ENCODE measurements at places on chromosomes 12 and 14.

- H3K4me1 ChIP-seq, result peaks cover 2% of the 10 kb centered on the region
- no peak overlapping the region for H3K4me3 ChIP-seq
These were observed 139.3 kb upstream of the ARHGAP5 start for GRCh38 chr14:31937730-31938346.

DNA sequence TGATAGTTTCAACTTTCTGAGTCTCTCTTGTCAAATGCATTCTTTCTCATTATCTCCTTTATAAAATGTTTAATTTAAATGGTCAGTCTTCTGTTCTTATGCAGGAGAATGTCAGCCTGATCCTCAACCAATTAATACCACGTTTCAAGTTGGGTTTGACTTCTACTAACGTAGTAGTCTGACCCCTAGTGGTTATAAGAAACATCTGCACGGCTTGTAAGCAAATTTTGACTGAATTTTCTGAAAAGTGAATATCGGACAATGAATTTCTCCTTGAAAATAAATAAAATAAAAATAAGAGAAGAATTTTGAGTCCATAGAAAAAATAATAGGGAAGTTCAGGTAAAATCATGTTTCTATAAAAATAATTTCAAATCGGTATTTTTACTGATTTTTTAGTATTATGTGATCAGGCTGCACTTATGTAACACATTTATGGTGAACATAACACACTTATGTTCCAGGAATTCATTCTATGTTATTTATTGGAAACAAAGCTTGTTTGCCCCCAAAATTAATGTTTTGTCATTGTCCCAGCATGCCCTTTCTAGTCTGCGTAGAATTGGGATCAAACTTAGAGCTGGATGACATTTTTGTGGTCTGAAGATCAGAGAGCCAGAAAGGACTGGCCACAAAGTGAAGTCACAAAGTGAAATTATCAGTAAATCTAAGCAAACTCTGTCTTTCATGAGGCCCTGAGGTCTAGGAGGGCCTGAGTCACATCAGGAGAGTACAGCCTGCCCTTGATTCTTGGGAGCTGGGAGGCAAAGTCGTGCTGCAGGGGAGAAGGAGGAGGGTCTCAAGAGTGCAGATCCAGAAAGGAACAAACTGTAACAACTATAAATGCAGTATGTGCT lies 101.2 kb upstream of the STXBP6 start:
- no peaks in the 10 kb centered on the region for H3K4me1 ChIP-seq
- no peaks in the 10 kb centered on the region for H3K36me3 ChIP-seq
- H3K4me3 ChIP-seq, result no peak overlapping the region
- no peaks in the 10 kb centered on the region for H3K27me3 ChIP-seq

DNA sequence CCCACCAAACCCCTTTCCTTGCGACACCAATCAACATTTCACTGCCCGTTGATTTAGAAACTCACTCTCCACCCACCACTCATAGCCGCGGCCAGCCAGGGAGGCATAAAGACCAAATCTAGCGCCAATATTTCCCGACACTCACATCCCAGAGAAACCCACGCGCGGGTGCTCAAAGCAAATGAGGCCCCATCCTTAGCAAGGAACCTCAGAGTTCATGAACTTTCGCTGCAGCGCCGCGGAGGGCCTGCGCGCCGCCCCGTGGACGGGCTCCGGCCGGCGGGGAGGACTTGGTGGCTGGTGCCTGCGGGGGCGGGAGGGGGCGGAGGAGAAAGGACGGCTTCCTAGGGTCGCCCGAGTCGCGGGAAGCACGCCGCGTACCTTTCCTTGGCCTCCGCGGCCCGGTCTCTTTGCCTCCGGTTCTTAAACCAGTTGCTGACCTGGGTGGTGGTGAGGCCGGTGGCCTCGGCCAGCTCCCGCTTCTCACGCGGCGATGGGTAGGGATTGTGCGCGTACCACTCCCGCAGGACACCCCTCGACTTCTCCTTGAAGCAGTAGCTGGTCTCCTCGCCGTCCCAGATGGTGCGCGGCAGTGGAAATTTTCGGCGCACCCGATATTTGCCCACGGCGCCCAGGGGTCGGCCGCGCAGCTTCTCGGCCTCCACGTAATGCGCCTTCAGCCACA lies 886 bp downstream of the SIX1 start:
- DNase-seq, result no peak
- H3K4me1 ChIP-seq, result peaks cover 31% of the 10 kb centered on the region
- H3K27ac ChIP-seq, result no peak overlapping the region
- H3K27me3 ChIP-seq, result peaks cover 66% of the 10 kb centered on the region

GRCh38 chr14:80428171-80428570 lies 216.9 kb upstream of the DIO2 start:
- H3K4me3 ChIP-seq, result no peak overlapping the region
- H3K27me3 ChIP-seq, result no peaks in the 10 kb centered on the region
- DNase-seq, result no peak
- H3K27ac ChIP-seq, result no peak overlapping the region
- no peaks in the 10 kb centered on the region for H3K36me3 ChIP-seq

DNA sequence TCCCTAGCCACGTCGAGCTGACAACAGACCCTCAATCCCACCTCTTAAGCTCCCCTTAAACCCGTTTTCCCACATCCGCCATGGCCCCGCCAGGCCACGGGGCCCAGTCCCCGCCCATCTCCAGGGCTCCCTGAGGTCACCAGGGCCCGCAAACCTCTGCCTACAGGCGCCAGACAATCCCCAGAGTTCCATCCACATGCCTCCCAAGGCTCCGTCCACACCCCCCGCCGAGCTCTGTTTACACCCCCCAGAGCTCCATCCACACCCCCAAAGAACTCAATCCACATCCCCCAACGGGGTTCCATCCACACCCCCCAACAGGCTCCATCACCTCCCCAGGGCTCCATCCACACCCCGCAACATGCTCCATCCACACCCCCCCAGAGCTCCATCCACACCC lies 9.2 kb downstream of the JAG2 start:
- no peaks in the 10 kb centered on the region for H3K36me3 ChIP-seq
- H3K4me1 ChIP-seq, result no peaks in the 10 kb centered on the region
- no peak for DNase-seq
- no peak overlapping the region for H3K27ac ChIP-seq

DNA sequence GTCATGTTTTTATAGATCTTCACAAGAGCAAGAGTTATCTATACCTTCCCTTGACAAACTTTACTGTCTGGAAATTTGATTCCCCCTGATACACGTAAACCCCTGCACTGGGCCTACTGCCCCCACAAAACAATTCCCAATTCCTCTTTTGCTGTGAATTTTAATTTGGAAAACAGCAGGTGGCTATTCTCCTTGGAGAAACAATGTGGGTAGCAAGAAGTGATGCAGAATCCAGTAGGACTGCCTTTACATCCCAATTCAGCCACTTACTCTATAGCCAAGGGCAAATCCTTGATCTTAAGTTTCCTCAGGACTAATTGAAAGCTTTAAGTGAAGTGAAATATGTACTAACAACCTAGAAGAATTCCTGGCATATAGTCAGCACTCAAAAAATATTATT lies 129.3 kb downstream of the ACSS3 start:
- no peaks in the 10 kb centered on the region for H3K4me1 ChIP-seq
- no peak for DNase-seq
- H3K36me3 ChIP-seq, result no peaks in the 10 kb centered on the region
- no peak overlapping the region for H3K4me3 ChIP-seq
- H3K27ac ChIP-seq, result no peak overlapping the region
- no peaks in the 10 kb centered on the region for H3K27me3 ChIP-seq

DNA sequence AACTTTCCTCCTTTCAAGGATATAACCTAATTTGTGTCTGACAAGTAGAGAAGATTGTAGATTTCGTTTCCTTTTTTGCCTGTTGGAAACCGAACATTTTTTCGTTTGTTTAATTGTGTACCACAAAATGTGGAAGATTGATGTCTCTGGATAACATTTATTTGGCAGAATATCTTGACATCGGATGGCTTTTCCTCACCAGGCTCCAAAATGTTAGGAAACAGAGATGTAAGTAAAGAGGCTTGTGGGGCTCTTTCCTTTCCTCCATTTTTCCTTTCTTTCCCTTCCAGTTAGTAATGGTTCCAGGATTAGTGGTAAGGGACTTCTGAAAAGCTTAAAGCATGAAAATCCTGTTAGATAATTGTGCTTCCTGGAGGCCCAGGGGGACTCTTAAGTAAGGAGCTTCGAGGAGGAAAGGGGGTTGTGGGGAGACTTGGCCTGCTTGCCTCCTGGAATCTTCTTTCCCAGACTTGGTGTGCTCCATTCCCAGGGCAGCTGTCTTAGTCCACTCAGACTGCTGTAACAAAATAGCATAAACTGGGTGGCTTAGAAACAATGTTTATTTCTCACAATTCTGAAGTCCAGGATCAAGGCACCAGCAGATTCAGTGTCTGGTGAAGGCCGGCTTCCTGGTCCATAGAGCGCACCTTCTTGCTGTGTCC lies 243.1 kb upstream of the PWP1 start:
- no peaks in the 10 kb centered on the region for H3K36me3 ChIP-seq
- no peak for DNase-seq
- no peak overlapping the region for H3K4me3 ChIP-seq
- no peaks in the 10 kb centered on the region for H3K4me1 ChIP-seq

GRCh38 chr12:15196678-15197505 lies 24.3 kb downstream of the RERG start:
- H3K4me1 ChIP-seq, result no peaks in the 10 kb centered on the region
- H3K27me3 ChIP-seq, result no peaks in the 10 kb centered on the region
- H3K27ac ChIP-seq, result no peak overlapping the region
- DNase-seq, result no peak

GRCh38 chr14:64550621-64551333 lies 1.0 kb downstream of the PPP1R36 start:
- H3K36me3 ChIP-seq, result no peaks in the 10 kb centered on the region
- no peak for DNase-seq
- no peak overlapping the region for H3K4me3 ChIP-seq
- H3K27ac ChIP-seq, result no peak overlapping the region
- H3K4me1 ChIP-seq, result peaks cover 14% of the 10 kb centered on the region

DNA sequence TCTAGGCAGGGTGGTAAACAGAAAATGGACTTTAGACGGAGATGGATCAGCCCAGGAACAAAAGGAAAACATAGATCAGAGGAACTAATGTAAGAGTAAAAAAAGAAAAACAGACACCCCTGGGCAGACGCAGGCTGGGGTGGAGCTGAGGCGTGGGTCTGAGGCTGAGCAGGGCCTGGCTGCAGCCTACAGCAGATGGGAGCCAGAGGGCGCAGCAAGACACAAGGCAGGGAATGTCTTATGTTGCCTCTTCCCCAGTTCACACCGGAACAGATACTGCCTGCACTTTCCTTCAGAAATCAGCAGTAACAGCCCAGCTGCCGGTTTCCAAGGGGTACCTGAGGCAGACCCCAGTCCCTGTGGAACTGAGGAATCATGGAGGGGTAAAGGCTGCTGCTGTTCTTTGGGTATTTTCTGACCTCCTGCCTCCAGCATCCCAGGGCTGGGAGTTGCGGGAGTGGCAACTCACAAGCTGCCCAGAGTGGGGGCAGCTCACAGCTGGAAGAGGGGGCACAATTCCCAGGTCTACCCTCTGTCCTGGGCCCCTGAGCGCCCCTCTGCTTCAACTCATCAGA lies 9.8 kb downstream of the ZNF605 start:
- H3K4me3 ChIP-seq, result no peak overlapping the region
- H3K27ac ChIP-seq, result no peak overlapping the region
- H3K36me3 ChIP-seq, result peaks cover 68% of the 10 kb centered on the region
- no peak for DNase-seq
